Cortex of kidney (tissue), 1 donor: ENCODE measurements at places on chromosomes 7 and 10.

DNA sequence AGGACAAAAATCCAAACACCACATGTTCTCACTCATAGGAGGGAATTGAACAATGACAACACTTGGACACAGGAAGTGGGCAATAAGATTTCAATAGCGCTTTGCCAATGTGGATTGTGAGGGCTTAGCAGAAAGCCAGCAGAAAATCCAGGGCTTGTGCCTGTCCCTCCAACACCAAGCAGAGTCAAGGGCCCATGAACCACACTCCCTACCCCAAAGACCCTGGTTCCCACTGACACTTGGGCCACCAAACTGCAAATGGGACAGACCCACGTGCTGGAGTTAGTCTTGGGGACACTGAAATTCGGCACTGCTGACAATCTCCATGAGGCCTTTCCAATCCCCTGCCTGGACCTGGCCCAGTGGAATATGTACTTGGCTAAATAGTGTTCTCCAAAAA is 67.0 kb downstream of the GRID1 start:
- no peak for DNase-seq

DNA sequence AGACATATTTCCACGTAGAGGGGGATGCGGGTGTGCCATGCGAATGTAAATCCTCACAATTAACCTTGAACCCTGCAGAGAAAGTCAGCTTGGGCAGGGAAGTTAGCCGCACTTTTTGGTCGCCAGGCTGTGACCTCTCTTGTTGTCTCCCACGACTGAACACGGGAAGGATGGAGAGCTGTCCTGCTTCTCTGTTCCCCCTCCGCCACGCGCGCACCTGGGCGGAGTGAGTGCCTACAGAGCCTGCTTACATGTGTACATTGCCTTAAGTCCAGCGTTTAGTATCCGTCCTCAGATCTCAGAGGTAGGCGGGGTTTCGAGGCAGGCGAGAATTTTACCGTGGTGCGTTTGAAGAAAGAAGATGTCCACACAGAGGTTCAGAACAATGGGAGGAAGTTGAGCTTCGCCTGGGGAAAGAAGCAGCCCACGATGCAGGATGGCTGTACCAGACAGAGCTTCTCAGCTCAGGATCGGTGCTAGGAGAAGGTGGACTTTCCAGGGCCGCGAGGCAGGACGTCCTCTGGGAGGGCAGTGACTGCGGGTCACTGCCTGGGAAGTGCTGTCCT is 482 bp upstream of the ERCC6 start:
- DNase-seq = no peak

DNA sequence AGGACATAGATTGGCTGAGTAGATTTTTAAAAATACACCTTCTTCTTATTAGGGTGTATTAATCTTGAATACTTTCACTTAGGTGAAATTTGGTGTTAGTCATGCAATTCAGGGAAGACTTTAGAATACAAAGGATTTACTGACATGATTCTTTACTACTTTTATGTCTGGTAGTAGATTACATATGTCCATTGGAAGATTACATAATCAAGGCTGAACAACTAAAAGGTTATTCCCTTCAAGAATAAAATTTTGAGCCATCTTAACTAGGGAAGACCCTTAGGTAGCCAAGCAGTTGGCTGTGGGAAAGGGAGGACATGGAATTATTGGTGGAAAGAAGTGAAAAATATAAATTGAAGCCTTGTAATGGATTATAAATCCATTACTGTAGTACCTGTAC is 165.0 kb downstream of the ITGB1 start:
- no peak for DNase-seq

GRCh38 chr7:18399436-18400235 is 95.9 kb upstream of the HDAC9 start:
- no peak for DNase-seq

DNA sequence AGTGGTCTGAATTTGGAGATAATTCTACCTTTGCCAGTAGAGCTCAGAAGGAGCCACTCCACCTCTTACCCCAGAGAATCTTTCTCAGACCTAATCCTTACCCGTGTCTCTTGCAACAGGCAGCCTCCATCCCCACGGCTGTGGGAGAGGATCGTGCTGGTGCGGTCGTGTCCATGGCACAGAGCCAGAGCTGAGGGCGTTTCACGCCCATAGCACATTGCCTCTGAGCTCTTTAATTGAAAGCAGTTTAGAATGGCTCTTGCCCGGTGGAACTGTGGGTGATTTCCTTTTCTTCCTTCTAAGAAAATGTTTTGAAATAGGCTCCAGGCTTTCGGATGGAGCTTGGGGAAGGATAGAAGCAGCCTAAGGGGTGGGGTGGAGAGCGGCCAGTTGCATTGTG is 41.5 kb downstream of the PRF1 start:
- DNase-seq = no peak

DNA sequence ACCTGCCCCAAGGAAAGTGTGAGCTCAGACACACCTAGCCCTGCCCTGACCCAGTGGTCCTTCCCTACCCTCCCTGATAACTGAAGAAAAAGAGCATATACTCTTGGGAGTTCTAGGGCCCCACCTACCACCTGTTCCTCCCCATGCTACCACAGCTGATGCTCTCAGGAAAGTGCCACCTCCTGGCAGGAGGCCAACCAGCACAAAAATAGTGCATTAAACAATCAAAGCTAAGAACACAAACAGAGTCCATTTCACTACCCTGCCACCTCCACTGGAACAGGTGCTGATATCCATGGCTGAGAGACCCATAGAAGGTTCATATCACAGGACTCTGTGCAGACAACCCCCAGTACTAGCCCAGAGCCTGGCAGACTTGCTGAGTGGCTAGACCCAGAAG is 288.6 kb upstream of the PHF14 start:
- no peak for DNase-seq

DNA sequence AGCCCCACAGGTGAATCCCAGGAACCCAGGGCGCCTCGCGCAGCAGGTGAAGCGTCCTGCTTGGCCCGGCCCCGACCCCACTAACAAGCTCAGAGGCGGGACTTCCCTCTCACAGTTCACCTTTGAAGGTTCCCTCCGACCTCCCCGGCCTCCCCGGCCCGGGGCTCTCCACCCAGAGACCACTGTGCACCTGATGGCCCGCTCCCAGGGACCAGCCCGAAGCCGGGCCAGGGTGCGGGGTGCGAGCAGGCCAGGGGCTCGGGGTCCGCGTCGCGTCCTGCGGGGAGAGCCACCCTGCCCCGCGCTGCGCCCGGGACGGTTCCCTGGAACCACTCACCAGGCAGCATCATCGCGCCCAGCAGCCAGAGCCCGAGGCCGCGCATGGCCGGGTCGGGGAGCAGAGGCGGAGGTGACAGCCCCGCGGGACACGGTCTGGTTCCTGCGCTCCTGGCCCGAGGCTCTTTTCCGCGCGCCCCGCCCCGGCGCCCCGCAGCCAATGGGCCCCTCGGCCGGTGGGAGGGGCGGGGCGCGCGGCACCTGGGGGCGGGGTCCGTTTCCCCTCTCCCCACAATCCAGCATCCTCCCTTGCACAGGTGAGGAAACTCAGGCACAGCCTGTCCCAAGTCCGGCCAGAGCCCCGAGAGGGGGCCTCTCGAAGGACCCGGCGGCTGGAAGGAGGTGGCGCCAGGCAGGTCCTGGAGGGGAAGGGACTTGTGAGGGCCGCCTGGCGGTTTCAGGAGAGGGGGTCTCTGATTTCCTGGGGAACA is at the start of gene ADAM8:
Gene ADAM8 (minus strand): TSS at position 434 of the 767 bp plus-strand sequence. CDS start 51 bp downstream, at position 383.
- no peak for DNase-seq

GRCh38 chr10:89295597-89295996 is 6.2 kb upstream of the IFIT2 start:
- no peak for DNase-seq

DNA sequence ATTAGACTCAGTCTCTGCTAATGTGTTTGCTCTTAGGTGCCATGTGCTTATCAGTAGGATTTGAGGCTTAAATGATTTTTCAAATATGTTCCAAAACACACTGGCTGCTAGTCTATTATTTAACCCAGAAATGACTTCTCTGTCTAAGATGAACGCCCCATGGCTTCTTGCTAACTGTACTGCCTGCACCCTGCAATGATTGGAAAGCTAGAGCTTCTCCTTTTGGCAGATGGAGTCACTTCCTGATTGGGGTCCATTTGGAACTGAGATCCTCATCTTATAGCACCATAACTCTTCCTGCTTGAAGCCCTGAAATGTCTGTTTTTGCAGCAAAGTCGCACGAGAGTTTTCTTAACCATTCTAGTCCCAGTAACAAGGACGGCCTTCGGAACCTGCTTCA is 186.5 kb upstream of the ADO start:
- no peak for DNase-seq

DNA sequence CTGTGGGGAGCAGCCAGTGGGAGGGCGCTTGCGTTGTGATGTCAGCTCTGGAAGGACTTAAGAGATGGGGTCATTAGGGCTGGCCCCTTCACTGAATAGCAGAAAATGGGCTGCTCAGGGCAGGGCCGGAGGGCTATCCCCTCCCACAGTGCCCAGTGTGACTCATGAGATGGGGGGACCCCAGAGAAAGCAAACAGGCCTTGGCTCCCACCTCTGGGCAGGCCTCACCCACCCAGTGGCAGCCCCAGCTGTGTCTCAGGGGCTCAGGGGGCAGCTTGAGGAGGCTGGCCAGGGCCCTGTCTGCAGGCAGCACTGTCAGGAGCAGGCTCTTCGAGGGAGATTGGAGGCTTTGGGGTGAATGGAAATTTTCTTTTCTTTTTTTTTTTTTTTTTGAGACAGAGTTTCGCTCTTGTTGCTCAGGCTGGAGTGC is 168.3 kb downstream of the SLIT1 start:
- DNase-seq = no peak

GRCh38 chr7:35596061-35596460 is 98.9 kb downstream of the HERPUD2 start:
- no peak for DNase-seq

GRCh38 chr7:149800169-149800555 is 26.8 kb upstream of the ZNF467 start:
- no peak for DNase-seq

DNA sequence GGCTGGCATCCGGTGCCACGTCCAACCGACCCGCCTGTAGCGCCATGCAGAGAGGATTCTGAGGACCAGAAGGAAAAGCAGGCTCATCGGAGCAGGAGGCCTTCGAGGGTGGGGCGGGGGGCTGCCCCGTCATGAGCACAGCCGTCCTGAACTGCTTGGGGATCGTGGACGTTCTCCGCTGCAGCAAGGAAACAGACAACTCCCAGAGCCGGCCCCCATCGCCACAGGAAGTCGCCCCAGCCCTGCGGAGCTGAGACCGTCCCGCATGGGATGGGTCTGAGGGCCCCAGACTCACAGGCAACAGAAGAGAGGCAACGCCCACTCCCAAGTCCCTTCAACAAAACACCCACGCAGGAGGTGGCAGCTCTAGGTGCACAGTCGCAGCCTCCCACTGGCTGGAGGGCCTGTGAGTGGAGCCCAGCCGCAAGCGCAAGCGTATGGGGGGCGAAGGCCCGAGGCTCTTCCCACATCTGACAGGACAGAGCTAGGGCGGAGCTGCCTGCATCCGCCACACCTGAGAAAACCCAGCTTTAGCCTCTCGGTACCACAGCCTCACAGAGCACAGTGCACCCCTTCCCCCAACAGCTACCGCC is 64.7 kb upstream of the TNRC18 start:
- no peak for DNase-seq

GRCh38 chr7:70480927-70481569 is 650.9 kb upstream of the GALNT17 start:
- no peak for DNase-seq

- no peak for DNase-seq
Measured at GRCh38 chr10:34528320-34528719, 286.8 kb downstream of the PARD3 start.

GRCh38 chr10:123454987-123455386 is 211.2 kb upstream of the GPR26 start:
- DNase-seq = no peak

GRCh38 chr10:84525120-84525806 is 196.9 kb downstream of the CCSER2 start:
- DNase-seq = no peak

- DNase-seq = no peak
Measured at GRCh38 chr10:132974249-132974796, 32.0 kb upstream of the CFAP46 start.

- no peak for DNase-seq
Measured at GRCh38 chr10:81872206-81872862, 2.7 kb upstream of the NRG3 start.

GRCh38 chr7:25187932-25188331 is 40.4 kb downstream of the NPVF start:
- no peak for DNase-seq

DNA sequence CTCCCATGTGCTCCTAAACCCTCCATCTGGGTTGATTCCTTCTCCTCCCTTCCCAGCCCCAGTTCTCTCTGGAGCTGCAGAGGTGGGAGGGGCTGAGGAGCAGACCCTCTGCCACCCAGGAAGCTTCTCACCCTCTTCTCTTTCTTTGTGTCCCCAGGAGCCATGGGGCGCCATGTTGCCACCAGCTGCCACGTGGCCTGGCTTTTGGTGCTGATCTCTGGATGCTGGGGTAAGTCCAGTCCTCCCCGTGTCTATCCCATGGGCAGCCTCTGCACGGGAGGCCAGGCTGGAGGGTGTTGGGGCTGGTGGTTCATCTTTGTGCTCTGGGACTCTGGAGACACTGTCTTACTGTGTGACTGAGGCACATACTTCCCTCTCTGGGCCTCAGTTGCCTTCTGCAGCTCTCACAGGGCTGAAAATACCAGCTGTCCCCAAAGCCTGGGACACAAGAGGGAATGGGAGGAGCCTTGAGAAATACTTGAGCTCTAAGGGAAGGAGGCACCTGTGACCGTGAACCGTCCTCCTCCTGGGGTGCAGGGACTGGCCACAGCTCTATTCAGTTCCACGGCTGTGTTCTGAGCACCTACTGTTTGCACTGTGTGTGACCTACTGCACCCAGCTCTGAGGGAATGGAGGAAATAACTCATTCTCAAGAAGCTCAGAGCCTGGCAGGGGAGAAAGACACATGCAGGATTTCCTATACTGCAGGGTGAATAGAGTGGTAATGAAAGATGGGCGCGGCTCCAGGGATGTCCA is 43.1 kb downstream of the CDH23 start:
- no peak for DNase-seq

DNA sequence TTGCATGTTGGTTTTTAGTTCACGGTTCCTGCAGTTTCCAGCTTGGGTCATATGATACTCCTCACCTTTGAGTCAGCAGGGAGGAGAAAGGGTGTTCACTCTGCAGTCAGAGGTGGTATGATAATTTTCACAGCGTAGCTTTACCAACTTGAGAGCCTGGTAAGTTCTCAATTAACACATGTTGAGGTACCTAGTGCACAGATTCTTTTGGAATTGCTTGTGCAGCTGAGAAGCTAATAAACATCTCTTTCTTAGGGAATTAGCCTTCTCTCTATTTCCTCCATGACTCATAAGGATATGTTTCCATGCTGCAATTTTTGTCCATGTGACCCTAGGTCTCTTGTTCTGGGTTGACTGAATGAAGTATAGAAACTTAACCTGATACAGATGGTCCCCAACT is 166.6 kb downstream of the KIF20B start:
- no peak for DNase-seq

DNA sequence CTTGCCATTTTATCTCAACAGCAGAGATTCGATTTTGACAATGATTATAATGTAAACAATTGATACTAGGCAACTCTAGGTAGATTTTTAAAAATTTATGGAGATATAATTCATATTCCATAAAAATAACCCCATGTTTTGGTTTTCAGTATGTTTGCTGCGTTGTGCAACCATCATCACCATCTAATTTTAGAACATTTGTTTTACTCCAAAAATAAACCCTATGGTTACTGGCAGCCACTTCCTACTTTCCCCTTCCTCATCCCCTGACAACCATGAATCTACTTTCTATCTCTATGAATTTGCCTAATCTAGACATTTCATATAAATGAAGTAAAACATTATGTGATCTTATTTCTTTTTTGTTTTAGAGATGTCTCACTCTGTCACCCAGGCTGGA is 401.9 kb downstream of the THSD7A start:
- DNase-seq = no peak

GRCh38 chr10:76420725-76421124 is 989.3 kb downstream of the LRMDA start:
- DNase-seq = no peak

- DNase-seq = no peak
Measured at GRCh38 chr10:59805014-59805413, 51.8 kb upstream of the MRLN start.
